ENCODE measurements at places on chromosomes 12 and 14. TPM values are rescaled to one million over a fixed set of nuclear protein-coding genes. Genes with fewer than 3 reads are reported as not detected.

The FGF23 gene
- polyA plus RNA-seq = 1.8 TPM

The TSPAN8 gene
- 312 TPM for polyA plus RNA-seq

The BCL7A gene
- 14.9 TPM for polyA plus RNA-seq

The VPS29 gene
- polyA plus RNA-seq = 177 TPM

The C12orf54 gene
- polyA plus RNA-seq = 2.7 TPM

The FIGNL2 gene
- 1.1 TPM for polyA plus RNA-seq

The MIPOL1 gene
- polyA plus RNA-seq = 2.6 TPM

The CIDEB gene
- 59.9 TPM for polyA plus RNA-seq

The ADGRD1 gene
- polyA plus RNA-seq = 12.7 TPM

The IRAK4 gene
- polyA plus RNA-seq = 9.0 TPM

The SLC48A1 gene
- 22.6 TPM for polyA plus RNA-seq

Data from hepatocyte (in vitro differentiated cells).